Fibroblast of the conjunctiva (primary cell): ENCODE measurements at places on chromosomes 6 and 20.
A peak's percentile ranks its signal among the peaks of the same experiment; 100 is the strongest.

- DNase-seq = no peak
Observed at GRCh38 chr6:11604836-11605506, 67.4 kb downstream of the TMEM170B start.

DNA sequence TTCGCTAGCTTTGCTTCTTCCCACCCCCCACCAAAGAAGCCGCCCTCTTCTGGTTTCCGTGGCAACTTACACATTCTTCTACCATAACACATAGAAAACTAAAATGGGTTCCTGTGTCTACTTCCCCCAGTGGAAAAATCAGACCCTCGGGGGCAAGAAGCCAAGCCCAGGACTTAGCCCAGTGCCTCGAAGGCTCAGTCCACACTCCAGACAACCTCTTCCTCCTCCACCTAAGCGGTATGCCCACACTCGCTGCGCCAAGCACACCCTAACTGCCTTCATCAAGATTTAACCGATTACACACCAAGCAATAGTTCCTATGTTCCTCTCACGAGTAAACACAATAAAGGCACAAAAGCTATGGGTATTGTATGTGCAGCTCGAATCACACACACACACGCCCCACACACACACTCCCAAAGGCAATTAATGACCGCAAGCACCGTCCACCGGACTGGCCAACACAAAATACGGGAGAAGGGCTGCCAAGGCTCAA is 537 bp downstream of the PPIL4 start:
- peak; percentile 68 for DNase-seq

DNA sequence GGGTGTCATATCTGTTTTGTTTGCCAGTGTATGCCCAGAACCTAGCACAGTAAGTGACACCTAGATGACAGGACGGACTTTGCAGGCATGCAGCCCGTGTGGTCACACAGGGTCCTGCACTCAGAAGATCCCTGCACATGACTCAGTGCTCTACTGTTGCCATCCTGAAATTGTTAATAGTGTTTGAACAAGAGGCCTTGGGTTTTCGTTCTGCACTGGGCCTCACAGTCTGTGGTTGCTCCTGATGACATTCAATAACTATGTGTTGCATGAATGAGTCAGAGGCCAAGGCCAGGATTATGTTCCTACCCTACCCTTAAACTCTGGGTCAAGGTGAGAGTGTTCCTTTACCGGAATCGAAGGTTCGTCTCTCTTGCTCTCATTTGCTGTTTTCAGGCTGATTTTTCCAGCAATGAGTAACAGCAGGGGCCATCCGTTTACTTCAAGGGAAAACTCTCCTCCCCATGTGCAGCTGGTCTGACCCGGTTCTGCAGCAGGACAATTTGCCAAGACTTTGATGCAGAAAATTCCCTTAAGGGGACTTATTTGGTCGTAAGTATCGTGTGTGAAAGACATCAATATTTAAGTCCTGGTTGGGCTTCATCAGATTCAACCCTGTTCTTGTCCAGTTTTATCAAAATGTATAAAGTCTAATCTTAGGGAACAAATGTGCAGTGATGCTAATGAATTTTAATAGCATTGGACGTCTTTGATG is 13.0 kb upstream of the PFDN4 start:
- no peak for DNase-seq

GRCh38 chr6:150638765-150639164 is 39.1 kb downstream of the PLEKHG1 start:
- no peak for DNase-seq

DNA sequence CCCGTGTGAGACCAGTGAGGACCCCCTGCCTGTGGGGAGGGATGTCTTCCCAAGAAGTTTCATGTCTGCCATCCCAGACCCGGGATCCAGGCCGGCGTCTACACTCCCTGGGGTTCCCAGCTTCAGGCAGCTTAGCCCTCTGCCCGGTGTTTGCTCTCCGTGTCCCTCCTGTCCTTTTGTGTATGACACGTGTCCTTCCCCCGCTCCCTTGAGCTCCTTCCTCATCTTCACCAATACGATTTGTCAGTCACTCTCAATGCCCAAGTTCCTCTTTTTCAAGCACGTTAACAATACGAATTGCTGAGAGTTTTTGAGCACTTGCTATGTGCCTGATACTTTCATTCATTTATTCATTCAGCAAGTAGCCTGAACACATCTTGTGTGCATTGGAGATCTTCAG is 115.6 kb upstream of the PTPN1 start:
- no peak for DNase-seq

DNA sequence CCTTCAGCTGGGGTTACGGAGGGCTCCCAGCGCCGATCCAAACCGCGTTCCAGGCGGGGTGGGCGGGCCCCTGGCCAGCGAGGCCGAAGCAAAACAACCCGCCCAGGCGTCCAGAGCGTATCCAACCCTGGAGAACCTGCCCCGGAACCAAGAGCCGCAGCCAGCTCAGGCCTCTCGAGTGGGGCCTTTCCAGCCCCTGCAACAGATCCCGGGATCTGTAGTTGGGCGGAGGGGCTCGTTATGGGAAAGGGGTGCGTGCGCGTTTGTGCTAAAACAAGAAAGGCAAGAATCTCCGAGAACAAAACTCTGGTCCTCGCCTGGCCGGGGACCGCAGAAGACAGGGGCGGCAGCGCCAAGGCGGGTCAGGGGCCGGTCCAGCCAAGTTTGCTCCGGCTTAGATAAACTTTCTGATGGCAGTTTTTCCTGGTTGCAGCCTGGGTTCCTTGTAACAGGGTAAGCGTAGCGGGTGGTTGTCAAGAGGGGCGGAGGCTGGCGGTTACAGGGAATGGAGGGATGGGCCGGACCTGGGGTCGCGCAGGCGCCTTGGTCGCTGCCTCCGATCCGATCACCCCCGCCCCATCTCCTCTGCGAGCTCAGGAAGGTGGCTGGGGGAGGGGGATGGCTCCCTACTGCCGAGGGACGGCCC is 448 bp upstream of the RIN2 start:
- peak; percentile 82 for DNase-seq

DNA sequence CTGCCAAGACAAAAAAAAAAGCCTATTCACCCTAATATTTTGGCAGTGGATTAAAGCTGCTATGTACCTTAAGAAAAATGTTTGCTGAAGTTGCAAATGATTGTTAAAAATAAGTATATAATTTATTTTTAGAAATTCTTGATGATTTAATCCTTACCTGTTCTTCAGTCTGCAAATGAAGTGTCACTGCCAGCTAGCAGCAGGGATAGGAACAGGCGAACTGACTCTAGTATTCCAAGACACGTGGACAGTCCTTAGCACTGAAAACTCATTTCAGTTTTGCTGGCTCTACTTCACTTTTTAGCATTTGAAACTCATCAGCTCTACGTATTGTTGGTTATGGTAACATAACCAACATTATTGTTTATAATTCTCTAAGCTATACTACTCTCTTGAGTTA is 204.4 kb upstream of the ID4 start:
- no peak for DNase-seq

DNA sequence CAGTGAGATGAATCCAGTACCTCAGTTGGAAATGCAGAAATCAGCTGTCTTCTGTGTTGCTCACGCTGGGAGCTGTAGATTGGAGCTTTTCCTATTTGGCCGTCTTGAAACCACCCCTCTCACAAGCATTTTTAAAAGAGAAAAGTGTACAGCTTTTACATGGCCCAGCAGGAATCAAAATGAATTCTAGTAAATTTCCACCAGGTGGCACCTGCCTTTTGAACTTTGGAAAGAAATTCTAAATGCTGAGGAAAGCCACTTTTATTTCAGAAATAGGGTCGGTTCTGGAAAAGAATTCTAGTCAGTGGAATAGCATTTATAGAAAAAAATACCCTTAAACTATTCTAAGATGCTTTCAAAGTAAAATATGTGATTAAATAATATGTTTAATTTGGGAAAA is 647.8 kb downstream of the CD109 start:
- no peak for DNase-seq

- no peak for DNase-seq
Observed at GRCh38 chr6:155452576-155452975, 3.1 kb downstream of the NOX3 start.

DNA sequence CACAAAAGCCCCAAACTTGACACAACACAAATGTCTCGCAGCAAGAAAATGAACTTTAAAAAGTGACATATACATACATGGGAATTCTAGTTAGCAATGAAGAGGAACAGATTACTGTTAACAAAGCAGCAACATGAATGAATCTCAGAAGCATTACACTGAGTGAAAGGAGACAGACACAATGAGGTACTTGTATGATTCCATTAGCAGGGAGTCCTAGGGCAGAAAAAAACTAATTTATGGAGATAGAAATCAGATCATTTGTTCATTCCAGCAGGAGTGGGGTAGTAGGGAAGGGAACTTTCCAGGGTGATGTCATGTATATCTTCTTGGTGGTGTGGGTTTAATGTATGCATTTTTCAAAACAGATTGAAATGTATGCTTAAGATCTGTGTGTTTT is 524.4 kb downstream of the KIF16B start:
- no peak for DNase-seq

DNA sequence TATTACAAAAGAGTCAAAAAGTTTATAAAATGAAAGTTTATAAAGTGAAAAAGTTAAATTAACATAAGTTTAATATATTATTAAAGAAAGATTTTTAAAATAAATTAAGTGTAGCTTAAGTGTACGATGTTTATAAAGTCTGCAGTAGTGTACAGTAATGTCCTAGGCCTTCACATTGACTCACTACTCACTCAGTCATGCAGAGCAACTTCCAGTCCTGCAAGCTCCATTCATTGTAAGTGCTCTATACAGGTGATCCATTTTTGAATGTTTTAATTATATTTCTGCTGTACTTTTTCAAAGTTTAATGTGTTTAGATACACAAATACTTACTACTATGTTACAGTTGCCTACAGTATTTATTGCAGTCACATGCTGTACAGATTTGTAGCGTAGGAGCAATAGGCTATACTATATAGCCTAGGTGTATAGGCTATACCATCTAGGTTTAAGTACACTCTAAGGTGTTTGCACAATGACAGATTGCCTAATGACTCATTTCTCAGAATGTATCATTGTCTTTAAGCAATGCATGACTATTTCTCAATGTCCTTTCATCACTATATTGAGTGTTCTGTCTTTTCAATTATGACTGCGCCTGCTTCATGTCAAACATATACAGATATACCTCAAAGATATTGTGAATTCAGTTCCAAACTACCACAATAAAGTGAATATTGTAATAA is 1110.3 kb upstream of the MAP3K7 start:
- DNase-seq = no peak

DNA sequence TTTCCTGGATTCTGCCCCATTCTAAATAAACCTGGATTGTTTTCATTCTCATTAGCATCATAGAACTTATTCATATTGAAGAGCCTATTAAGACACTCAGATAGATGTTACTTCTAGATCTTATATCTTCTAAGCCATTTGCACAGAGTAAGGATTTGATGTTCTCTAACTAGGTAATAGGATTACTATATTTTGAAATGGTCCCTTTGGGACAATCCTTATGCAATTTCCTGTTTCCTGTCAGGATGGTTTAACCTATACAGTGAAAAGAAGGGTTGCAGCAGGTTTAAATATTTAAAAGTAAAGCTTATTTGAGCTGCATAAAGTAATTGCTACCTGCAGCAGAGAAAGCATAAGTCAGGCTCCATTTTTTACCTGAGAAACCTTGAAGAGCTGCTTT is 860.1 kb downstream of the TFAP2A start:
- DNase-seq = no peak

DNA sequence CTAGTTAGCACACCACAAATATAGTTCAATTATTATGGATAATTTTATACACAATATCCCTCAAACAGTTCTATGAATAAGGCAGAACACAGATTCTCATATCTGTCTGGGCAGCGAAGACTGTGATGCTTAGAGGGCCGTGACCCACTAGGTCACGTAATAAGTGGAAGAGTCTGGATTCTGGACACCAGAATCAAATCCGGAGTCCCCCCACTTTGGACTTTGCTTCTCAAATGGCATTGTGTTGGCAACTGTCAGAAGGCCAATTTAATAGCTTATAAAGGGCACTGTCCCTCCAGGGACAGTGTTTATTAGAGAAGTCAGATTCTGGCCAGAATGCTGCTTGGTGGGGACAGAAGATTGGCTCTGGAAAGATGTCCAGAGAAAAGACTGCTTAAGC is 6.8 kb upstream of the CCDC167 start:
- no peak for DNase-seq

- no peak for DNase-seq
Observed at GRCh38 chr6:28480253-28480932, 35.2 kb downstream of the GPX6 start.

DNA sequence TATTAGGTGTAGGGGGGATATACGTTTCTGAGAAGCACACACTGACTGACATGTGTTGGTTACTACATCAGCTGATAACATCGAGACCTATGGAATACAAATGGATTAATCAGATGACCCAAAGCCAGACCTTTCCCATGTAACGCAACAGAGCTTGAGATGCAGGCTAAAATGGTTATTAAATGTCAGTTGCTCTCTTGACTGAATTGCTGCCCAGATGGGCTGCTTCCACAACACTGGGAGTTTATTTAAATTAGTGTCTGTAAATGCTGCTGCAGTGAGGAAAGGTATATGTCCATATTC is 298.8 kb downstream of the PHACTR1 start:
- DNase-seq = no peak

GRCh38 chr20:47775039-47775438 is 10.2 kb downstream of the SULF2 start:
- no peak for DNase-seq

DNA sequence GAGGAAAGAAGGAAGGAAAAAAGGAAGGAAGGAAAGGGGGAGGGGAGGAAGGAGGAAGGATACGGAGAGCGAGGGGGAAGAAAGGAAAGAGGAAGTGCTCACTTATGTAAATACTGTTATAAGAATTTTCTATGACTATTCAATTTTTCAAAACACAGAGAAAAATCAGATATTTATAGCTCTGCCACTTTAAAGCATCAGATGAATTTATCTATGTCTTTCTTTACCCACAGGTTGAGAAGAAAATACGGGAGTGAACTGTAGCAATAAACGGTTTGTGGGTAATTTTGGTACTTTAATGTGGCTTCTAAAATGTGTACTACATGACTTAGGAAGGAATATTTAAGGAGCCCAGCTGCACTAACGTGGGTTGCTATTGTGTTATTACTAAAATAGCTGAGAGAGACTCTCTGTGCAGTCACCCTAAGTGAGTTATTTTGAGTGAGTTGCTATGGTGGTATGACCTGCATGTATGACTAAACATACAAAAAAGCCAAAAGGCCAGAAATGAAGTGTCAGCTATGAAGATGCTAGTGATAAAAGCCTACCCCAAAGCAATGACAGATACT is 225.5 kb downstream of the SOD2 start:
- no peak for DNase-seq

GRCh38 chr6:165746331-165746730 is 83.3 kb upstream of the PDE10A start:
- DNase-seq = no peak

DNA sequence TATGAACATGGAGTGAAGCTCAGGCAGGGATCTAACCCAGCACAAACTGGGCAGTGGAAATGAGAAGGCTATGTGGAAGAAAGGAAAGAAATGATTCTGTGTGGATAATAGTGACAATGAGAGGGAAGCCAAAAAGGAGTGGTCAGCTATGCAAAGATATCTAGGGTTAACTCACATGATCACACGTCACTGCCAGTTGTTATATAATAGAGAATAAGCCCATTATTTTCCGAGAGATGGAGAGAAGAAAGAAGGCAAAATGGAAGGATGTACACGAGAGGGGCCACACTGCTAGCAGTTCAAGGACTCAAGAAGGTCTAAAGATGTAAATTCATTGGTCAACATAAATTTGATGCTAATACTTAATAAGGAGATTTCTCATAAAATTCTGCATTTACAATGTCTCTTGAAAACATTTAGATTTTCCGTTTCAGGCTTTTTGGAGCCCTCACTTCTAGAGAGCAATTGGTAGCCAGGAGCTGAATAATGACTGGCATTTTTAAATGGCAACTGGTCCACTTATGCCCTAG is 18.8 kb upstream of the RCAN2 start:
- no peak for DNase-seq

GRCh38 chr20:13786143-13786828 is 1.5 kb downstream of the NDUFAF5 start:
- no peak for DNase-seq
